Pulmonary artery endothelial cell (primary cell): ENCODE measurements at places on chromosomes 1 and 21.

- no peak for DNase-seq
These were observed 45.6 kb downstream of the DDX20 start for GRCh38 chr1:111801071-111801850.

GRCh38 chr1:70353601-70354331 is 756 bp downstream of the ANKRD13C start:
- no peak for DNase-seq

DNA sequence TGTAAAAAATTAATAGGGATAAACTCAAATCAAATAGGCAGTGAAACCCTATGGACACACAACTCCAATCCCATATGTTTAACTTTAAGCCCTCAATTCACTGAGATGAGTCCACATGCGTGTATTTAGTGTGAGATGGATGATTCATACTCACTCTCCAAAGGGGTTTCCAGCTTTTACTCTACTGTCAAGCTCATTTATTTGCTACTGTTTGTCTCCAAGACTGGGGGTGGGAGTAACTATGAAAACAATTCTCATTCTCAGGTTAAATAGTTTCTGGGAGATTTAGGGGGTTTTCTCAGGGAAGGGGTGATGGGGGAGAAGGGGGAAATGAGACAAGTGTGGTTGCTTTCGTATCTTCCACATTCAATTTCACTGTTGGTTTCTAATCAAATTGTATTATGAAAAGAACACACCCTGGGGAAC is 2.7 kb downstream of the RAB29 start:
- DNase-seq, result no peak

GRCh38 chr1:185681034-185681633 is 53.1 kb upstream of the HMCN1 start:
- no peak for DNase-seq

- DNase-seq, result no peak
These were observed 358.3 kb downstream of the USP25 start for GRCh38 chr21:16088056-16088455.

DNA sequence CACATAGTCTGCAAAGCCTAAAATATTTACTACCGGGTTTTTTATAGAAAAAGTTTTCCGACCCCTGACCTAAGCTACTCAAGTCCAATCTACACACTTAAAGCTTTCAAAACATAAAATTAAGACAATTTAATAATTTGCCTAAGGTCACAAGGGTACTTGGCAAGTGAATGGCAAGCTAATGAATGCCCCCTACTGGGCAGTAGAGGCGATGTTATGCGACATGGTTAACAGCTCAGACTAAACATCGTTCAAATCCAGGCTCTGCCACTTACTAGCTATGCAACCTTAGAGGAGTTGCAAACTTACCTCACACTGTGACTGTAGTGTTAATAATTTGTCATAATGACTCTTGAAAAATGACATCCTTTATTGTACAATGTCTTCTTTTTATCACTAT is 317.2 kb upstream of the NFIA start:
- no peak for DNase-seq

- no peak for DNase-seq
These were observed 20.9 kb downstream of the S1PR1 start for GRCh38 chr1:101257500-101258325.

DNA sequence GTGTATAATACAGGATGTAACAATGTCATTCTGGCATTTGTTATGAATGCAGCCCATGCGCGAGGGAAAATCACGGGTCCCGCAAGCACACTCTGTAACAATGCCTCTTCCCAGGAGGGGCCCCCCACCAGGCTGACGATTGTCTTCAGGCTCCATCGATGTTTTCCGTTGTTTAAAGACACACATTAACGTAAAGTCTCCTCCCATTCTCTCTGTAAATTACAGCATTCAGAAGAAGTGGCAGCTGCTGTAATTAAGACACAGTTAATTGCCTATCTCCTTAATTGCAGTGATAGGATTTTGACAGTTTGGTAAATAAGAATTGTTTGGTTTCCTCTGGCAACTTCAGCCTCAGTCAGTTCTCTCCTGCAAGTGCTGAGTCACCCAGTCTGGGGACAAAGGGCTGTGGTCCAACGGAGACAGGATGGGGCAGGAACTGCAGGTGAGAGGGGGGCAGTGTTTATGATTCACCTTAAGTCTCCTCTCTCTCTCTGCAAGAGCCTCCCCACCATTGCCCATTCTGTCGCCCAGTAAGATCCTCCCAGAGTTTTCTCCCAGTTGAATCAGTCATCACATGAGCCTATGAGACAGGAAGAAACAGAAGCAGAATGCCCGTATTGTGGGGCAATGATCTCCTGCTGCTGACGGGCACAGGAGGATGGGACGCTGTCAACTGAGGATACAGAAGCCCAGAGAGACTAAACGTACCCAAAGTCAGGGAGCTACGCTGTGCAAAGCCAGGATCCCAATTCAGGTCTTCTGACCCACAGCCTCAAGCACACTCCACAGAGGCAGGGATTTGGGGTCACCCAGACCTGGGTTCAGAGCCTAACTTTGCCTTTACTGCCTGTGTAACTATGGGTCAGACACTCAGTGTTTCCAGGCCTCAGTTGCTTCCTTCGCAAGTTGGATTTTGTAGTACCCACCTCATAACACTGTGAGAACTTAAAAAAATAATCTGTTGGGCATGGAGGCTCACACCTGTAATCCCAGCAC is 110.0 kb downstream of the ADSS2 start:
- no peak for DNase-seq

DNA sequence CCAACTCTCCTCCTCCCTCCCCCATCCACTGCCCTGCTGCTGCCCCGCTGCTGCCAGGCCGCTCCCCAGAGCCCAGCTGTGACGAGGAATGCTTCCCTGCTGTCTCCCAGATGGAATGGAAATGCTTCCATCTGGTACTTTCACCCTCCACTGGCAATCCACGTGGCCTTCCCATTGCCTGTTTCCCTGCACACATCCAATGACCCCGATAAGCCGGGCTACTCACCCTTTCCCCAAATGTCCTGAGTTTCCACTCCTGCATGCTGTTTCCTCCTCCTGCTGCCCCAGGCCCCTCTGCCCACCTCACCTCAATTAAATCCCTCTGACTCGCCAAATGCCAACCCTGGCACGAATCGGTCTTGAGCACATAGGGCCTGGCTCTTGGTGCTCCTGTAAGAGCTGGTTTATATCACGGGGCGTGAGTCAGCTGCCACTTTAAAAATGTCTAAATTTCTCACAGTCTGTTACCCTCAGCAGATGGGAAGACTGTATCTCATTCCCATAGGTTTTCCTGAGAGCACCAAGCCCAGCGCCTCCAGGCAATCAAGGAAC is 36.4 kb downstream of the MRAP start:
- no peak for DNase-seq

DNA sequence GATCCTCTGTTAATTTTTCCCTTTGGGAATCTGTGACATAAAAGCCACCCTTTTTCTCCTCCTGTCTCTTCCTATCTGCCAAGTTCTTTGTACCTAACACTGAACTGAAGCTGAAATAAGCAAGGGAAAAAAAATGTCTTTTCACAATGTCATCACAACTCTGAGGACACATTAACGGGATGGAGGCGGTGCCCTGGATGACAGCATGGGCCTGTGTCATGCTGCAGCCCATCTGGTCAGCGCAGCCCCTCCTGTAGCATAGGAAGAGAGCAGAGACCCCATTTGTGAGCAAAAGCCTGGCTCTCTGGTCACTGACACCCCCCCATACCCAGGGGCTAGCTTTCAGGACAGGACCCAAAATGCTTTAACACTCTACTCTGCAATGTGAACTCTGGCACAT is 22.5 kb downstream of the SYT2 start:
- DNase-seq, result no peak

DNA sequence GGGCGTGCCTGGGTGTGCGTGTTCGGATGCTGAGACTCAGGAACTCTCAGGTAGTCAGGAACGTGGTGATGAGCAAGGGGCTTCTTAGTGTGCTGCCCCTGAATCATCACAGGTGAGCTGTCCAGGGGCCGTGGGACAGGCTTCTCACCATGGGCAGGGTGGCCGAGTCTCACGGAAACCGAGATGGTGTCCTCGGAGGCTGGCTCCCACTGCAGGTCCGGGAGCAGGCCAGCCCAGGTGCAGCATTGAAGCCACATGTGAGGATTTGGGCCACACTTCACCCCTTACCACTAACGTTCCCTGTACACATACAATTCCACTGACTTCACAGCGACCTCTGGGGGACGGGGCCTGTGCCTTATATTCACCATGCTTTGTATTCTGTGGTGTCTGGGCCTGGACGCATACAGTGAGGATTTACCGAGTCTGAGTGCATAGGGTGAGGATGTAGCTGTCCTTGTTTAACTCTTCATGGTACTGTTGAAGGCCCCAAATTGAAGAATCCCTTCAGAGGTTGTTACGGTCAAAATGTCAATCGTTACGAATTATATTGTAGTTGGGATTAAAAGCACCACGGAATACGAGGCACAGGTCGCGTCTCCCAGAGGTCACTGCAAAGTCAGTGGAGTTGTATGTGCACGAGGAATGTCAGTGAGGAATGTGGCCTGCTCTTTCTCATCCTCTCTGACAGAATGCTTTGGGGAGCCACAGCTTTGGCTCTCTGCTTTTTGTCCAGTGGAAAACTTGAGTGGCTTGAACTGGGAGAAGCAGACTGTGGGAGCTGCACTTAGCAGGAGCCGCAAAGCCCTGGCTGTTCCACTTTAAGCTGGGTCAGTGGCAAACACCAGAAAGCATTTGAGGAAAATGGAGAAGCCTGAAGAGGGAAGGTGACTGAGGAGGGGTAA is 95.3 kb downstream of the MTR start:
- no peak for DNase-seq

DNA sequence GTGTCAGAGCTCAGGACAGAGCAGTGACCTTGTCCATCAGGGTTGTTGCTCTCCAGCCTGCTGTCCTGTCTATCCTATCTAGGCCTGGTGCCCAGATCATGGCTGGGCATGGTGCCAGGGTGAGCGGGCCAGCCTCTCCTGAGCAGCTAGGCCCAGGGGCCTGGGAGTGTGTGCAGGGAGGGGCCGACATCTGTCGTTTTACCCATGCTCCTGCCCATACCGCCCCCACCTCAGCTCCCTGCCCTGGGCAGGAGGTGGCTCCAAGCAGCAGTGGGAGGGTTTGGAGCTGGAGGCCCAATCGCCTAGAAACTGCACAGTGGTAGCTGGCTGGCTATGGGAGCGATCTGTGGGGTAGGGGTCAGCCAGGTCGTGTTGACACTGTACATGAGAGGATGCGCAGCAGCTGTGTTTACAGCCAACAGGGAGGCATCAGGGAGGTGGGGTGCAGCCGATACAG is 6.5 kb downstream of the INSRR start:
- no peak for DNase-seq

DNA sequence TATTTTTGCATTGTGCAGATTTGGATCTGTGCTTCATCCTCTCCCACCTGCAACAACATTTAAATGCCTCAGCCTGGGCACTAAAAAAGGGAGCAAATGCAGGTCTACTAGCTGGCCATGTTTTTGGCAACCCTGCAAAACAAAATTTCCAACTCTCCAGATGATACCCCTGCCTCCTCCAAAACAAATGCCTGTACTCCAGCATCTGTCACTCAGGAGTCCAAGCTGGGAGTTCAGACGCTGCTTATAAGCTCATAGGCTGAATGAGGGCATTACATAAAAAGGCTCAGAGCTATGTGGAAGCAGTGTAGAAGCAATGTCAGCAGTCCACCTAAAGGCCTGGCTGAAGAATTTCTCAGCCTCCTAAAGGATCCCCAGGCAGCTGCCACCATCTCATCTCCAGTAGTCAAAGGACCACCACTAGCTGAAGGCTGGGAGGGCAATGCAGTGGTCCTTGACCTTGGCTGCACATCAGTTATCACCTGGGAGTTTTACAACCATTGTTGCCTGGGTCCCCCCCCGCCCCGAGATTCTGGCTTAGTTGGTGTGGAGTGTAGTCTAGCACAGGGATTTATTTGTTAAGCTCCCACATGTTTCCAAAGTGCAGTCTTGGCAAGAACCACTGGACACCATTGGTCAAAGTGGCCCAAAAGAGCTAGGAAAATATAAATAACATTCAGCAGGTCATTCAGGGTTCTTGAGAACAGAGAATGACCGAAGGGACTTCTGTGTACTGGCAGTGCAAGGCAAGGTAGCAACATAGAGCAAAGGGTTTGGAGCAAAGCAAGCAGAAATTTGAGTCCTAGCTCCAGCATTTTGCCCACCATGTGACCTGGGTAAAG is 57.2 kb downstream of the ITPKB start:
- no peak for DNase-seq

GRCh38 chr1:226403201-226404034 is 4.5 kb downstream of the PARP1 start:
- no peak for DNase-seq

GRCh38 chr1:203765029-203765837 is at the start of gene LAX1:
Gene LAX1 (plus strand): TSS chr1:203765183. CDS start chr1:203765566, 383 bp downstream.
- no peak for DNase-seq

DNA sequence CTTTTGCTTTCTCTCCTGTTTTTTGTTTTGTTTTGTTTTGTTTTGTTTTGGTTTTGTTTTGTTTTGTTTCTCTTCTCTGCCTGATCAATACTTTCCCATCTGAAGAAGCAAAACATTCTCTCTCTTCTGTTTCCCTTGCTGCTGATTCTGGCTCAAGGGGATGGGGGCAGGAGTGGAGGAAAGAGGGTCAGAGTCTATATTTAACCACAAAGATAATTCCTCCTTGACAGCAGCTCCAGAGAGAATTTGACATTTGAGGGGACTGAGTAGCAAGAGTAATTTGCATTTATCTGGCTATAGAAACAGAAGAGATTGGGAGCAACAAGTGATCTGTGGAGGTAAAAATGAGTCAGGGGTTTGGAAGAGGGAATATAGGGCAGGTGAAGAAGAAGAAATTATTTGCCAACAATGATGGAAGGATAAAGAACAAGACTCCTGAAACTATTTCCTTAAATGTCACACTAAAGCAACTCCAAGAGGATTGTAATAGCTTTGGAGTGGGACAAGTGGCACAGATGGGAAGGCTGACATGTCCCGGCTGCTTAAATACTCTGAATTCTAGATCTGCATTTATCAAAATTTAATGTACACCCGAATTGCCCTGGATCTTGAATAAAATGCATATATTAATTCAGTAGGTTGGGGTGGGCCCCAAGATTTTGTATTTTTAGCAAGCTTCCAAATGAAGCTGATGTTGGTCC is 349.3 kb upstream of the PLXNA2 start:
- no peak for DNase-seq

- DNase-seq, result no peak
These were observed 372.2 kb downstream of the RRAGC start for GRCh38 chr1:38487396-38487795.

DNA sequence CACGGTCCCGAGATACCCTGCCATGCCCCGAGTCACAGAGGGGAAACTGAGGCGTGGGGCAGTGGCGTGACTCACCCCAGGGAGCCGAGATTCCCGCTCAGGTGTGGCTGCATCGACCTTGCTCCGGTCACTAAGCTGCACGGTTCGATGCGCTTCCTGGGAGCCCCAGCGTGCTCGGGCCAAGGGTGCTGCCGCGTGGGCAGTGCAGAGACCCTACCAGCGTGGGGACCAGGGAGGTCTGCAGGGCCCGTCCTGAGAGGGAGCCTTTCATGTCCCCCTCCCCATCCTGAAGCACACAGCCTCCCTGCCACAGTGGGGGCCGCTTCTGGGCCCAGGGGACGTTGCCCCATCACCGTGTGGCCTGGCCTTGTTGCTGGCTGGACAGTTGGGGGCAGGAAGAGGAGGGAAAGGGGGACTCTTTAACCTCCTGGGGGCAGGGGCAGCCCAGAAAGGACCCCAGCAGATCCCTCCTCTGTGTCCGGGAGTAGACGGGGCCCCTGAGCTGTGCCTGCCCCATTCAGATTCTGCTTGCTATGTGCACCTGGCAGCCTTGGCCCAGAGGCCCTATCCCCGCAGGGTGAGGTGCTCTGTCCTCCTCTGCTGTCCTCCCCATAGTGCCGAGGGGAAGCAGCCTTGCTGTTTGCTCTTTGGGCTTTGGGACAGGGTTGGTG is 52.3 kb downstream of the COL18A1 start:
- DNase-seq, result no peak

- no peak for DNase-seq
These were observed 44.5 kb downstream of the MARK1 start for GRCh38 chr1:220572416-220572815.
